Lower leg skin (tissue), 4 donors: ENCODE measurements at places on chromosomes 12 and 14. TPM values are rescaled to one million over a fixed set of nuclear protein-coding genes. Genes with fewer than 3 reads are reported as not detected.

The ESR2 gene
- total RNA-seq = 0.65 TPM

The PTPRB gene
- 5.2 TPM for total RNA-seq

The ST8SIA1 gene
- total RNA-seq = 8.5 TPM

The PLEKHG7 gene
- total RNA-seq = not detected

The E2F7 gene
- total RNA-seq = 1.2 TPM

The SYT1 gene
- total RNA-seq = 0.17 TPM

- DNase-seq = no peak
Measured at GRCh38 chr12:89343127-89343526, 9.2 kb downstream of the DUSP6 start.

DNA sequence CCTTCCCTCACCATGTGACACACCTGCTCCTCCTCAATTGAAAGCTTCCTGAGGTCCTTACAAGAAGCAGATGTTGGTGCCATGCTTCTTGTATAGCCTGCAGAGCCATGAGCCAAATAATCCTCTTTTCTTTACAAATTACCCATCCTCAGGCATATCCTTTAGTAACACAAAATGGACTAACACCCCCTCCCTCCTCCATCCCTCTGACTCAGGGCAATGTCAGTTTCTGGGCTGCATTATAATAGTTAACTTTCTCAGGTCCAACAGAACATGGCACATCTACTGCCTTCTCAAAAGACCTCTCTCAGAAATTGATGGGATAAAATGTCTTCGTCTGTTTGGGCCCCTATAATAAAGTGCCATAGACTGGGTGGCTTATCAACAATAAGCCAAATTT, 287.0 kb downstream of the DPF3 start:
- no peak for DNase-seq

GRCh38 chr12:74412606-74413230, 124.9 kb upstream of the ATXN7L3B start:
- no peak for DNase-seq

- DNase-seq = no peak
Measured at GRCh38 chr12:109304485-109304884, 4.6 kb downstream of the FOXN4 start.

GRCh38 chr12:89464974-89465592, 59.5 kb downstream of the GALNT4 start:
- no peak for DNase-seq

GRCh38 chr12:5328669-5329517, 103.0 kb upstream of the NTF3 start:
- DNase-seq = no peak

DNA sequence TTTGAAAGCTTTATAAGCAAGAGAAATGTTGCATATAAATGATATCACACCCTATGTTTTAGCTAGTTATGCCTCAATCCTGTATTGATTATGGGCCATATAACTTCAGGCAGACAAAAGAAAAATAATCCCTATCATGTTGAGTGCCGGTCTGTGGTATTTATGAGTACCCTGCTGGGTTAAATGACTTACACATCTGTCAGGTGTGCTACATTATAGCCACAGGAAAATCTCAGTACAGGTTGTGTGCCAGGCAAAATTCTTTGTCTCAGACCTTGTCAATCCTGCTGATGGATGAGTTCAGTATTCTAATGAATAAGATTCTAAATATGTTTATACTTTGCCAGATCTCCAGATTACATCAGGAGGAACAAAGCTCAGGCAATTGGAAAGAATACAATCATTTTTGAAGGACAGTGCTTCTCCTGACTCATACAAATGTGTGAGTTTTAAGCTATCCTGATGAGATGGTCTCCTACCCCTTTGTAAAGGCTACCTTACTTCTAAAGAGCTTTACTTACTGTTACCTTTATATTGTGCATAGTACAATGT, 109.8 kb upstream of the FOXG1 start:
- DNase-seq = no peak
